ENCODE measurements at places on chromosomes 11 and 22. TPM values are rescaled to one million over a fixed set of nuclear protein-coding genes. Genes with fewer than 3 reads are reported as not detected.

The FGF19 gene
- not detected for total RNA-seq

The OR51B5 gene
- total RNA-seq = not detected

The APOL5 gene
- not detected for total RNA-seq

The DDTL gene
- 2.5 TPM for total RNA-seq

The PDE2A gene
- total RNA-seq = 10.2 TPM

The CBLIF gene
- total RNA-seq = not detected

The A4GALT gene
- 8.5 TPM for total RNA-seq

The APLNR gene
- total RNA-seq = under 0.01 TPM

The MOGAT2 gene
- not detected for total RNA-seq

The ADORA2A gene
- 37.6 TPM for total RNA-seq

The MS4A18 gene
- not detected for total RNA-seq

The ACRV1 gene
- total RNA-seq = not detected

The CLDN5 gene
- 857 TPM for total RNA-seq

The OR10A2 gene
- total RNA-seq = not detected

The ST13 gene
- total RNA-seq = 320 TPM

The NOX4 gene
- total RNA-seq = 19.8 TPM
